Uterine smooth muscle cell (primary cell): ENCODE measurements at places on chromosomes 5 and 9. TPM values are rescaled to one million over a fixed set of nuclear protein-coding genes. Genes with fewer than 3 reads are reported as not detected.

Gene NSUN2
- total RNA-seq, result 55.5 and 65.2 TPM in 2 replicates

Gene CNTLN
- total RNA-seq, result 12.1 and 15.5 TPM in 2 replicates

Gene C5orf63
- 2.7 and 3.1 TPM in 2 replicates for total RNA-seq

Gene DOCK2
- total RNA-seq, result 3.0 and 3.4 TPM in 2 replicates

Gene CD274
- 10.5 and 17.7 TPM in 2 replicates for total RNA-seq

Gene STKLD1
- 0.77 and 1.1 TPM in 2 replicates for total RNA-seq

Gene SIT1
- total RNA-seq, result not detected in 2 replicates

Gene SHC3
- total RNA-seq, result 10.2 and 25.5 TPM in 2 replicates

Gene PCDHB8
- 0.11 and 0.25 TPM in 2 replicates for total RNA-seq

Gene GPR21
- 1.4 and 1.5 TPM in 2 replicates for total RNA-seq

Gene DHFR
- 20.9 and 49.8 TPM in 2 replicates for total RNA-seq

Gene CCDC152
- 0.50 and 1.2 TPM in 2 replicates for total RNA-seq

Gene CDC14B
- 9.2 and 16.6 TPM in 2 replicates for total RNA-seq

Gene ECSCR
- total RNA-seq, result 0.25 and 0.55 TPM in 2 replicates

Gene FLT4
- 0.11 and 0.25 TPM in 2 replicates for total RNA-seq

Gene SLC46A2
- not detected in 2 replicates for total RNA-seq

Gene DNM1
- total RNA-seq, result 19.5 and 20.7 TPM in 2 replicates

Gene RMND5B
- total RNA-seq, result 29.2 and 32.9 TPM in 2 replicates

Gene CER1
- total RNA-seq, result not detected in 2 replicates

Gene SLC12A7
- total RNA-seq, result 12.4 and 17.6 TPM in 2 replicates

Gene SPATA31D4
- under 0.01 TPM in 1 of 2 replicates, not detected in the other for total RNA-seq

Gene IL33
- 24.7 and 44.6 TPM in 2 replicates for total RNA-seq

Gene BDP1
- total RNA-seq, result 31.7 and 32.8 TPM in 2 replicates

Gene DMGDH
- total RNA-seq, result 1.1 and 3.6 TPM in 2 replicates

Gene FBP2
- not detected in 2 replicates for total RNA-seq

Gene FAM221B
- total RNA-seq, result not detected in 2 replicates

Gene CARTPT
- not detected in 2 replicates for total RNA-seq

Gene PCDHB7
- total RNA-seq, result 0.11 and 0.12 TPM in 2 replicates

Gene SAPCD2
- total RNA-seq, result 7.1 and 18.6 TPM in 2 replicates

Gene NPR3
- 3.9 and 17.8 TPM in 2 replicates for total RNA-seq

Gene MEF2C
- total RNA-seq, result 10.9 and 17.7 TPM in 2 replicates

Gene ANKRD34B
- not detected in 2 replicates for total RNA-seq

Gene POLK
- total RNA-seq, result 44.2 and 57.0 TPM in 2 replicates

Gene PCDHB10
- 0.11 and 0.12 TPM in 2 replicates for total RNA-seq

Gene ANAPC2
- total RNA-seq, result 29.9 and 34.0 TPM in 2 replicates

Gene C9
- 0.55 and 1.1 TPM in 2 replicates for total RNA-seq

Gene GPR151
- not detected in 2 replicates for total RNA-seq

Gene NR4A3
- total RNA-seq, result under 0.01 and 0.25 TPM in 2 replicates
